CD4-positive, alpha-beta T cell (primary cell): ENCODE measurements at places on chromosomes 7 and 10.

GRCh38 chr10:132138133-132138532 is 48.6 kb upstream of the DPYSL4 start:
- no peak for DNase-seq

- DNase-seq = no peak
Measured at GRCh38 chr7:128060018-128060417, 28.8 kb upstream of the LRRC4 start.

DNA sequence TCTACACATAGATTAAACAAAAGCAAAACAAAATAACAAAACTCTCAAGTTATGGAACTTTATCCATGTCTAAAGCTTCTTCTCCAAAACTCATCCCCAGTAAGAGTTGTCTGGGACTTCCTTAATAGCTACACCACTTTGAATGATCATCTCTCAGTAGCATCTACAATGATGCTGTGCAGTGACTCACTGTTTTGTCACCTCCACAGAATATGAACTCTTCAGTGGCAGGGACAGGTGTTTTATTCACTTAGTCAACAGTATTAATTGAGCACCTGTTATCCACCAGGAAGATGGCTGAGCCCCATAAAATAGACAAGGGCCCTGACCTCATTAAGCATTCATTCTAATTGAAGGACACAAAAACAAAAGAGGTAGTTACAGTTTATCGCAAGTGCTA is 350.7 kb downstream of the ELMO1 start:
- DNase-seq = no peak

DNA sequence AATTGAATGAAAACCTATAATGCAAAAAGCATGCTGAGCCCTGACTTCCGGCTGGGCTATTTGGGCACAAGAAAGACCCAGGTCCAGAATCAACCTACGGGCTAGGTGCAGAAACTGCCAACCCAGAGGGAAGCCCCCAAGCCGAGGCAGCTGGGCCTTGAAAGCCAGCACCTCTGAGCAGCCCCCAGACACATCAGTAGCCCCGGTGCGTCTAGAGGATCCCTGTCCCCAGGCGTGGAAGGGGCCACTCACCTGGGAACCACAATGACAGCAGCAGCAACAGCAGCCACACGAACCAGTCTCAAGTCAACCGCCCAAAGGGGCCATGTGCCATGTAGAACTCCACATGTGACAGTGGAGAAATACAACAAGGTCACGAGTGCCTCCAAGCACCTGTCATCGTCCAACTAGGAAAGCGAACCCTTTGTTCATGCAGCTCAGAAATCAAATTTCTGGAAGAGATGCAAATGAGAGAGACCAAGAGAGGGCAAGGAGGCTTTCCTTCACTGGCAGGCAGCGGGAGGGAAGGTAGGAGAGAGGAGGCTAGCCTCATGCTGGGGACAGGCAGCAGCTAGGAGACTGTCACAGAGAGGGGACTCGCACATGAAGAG is 57.5 kb upstream of the CHST15 start:
- no peak for DNase-seq

DNA sequence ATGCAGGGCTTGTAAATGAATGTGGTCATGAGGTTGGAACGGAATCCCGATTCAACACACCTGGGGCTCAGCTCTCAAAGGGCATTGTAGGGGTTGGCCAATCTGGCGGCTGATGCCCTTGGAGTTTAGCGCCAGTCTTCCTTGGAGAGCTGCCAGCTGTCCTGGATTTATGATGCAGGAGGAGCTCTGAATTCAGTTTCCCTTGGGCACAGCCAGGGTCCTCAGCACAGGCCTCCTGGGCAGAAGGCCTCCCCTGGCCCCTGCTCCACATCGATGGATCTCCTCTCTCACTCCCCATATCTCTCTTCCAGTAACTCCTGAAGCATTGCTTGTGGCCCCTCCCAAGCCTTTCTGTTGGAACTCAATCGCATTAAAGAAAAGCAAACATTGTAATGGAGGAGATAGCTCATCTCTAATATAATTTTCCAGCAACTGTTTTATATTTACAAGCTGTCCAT is 985 bp upstream of the CYTH3 start:
- no peak for DNase-seq

DNA sequence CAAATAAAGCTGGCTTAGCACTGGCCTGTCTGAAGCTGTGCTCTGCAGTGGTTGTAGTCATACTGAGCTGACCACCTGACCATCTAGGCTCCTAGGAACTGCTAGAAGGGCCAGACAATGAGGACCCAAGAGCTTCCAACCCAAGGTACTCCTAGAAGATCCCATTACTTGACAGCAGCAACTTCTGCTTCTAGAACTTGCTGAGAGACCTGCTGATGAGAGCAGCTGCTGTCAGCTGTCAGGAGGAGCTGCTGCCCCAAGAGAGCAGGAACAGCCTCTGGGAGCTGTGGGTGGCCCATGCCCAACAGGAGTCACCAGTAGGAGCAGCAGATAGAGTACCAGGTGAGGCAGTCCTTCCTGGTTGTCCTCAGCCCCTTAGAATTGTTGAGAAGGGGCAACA is 70.2 kb downstream of the RBM20 start:
- DNase-seq = no peak

DNA sequence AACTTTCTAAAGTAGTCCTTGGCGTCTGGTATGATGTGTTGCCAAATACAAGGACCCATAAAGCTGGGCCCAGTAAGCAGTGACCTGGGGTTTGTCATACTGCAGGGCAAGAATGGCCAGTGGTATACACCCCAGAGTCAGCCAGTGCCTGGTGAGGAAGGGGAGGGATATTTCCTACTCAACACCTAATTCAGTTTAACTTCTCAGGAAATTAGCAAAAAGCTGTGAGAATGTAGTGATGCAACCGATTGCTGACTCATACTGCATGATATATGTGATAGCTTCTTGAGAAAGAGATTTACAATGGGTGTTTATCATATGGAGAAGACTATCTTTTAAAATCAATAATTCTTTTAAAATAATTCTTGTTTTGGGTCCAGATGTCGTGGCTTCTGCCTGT is 889.3 kb upstream of the CELF2 start:
- DNase-seq = no peak

- no peak for DNase-seq
Measured at GRCh38 chr10:61621605-61622051, 41.1 kb upstream of the CABCOCO1 start.

DNA sequence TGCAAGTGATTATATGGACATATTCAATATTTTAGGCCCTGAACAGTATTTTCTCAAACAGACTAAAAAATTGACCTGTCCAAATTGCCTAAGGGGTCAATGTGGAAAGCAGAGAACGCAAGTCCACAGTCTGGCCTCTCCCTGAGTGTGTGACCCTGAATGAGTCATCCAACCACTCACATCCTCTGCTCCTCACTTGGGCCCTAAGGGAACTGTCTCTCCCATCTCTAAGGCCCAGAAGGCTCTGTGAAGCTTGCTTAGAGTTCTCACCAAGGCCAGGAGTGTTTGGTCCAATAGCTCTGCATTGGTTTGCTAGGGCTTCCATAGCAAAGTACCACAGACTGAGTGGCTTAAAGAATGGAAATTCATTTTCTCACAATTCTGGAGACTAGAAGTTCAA is 155.1 kb downstream of the LSM5 start:
- no peak for DNase-seq

GRCh38 chr10:52491246-52491995 is 177.3 kb downstream of the DKK1 start:
- DNase-seq = no peak

DNA sequence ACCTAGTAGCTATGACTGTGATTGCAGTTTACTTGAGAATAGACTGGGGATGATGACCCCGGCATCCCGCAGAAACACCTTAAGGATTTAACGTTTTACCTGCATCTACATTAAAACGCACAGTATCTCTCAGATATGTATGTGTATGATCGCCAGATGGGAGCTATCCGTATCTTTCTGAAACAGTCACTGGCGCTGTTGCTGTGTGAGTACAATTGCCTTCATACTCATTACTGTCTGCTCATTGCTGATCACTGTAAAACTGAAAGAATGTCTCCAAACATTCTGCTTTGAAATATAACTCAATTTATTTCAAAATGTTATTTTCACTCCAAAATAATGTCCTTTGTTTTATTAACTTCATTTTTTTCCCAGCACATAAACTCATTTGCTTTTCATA is 388.9 kb upstream of the AKR1E2 start:
- DNase-seq = no peak

DNA sequence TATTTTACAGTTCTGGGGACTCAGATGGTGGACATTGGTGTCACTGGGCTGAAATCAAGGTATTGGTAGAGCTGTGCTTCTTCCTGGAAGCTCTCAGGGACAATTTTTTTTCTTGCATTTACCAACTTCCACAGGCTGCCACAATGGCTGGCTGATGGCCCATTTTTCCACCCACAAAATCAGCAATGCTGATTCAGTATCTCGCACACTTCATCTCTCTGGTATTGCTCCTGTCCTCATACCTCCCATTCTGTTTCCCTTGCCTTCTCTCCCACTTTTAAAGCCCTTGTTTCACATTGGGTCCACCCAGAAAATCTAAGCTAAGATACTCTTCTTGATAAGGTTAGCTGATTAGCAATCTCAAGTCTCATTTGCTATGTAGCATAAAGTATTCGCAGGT is 530.9 kb upstream of the POM121L12 start:
- no peak for DNase-seq

DNA sequence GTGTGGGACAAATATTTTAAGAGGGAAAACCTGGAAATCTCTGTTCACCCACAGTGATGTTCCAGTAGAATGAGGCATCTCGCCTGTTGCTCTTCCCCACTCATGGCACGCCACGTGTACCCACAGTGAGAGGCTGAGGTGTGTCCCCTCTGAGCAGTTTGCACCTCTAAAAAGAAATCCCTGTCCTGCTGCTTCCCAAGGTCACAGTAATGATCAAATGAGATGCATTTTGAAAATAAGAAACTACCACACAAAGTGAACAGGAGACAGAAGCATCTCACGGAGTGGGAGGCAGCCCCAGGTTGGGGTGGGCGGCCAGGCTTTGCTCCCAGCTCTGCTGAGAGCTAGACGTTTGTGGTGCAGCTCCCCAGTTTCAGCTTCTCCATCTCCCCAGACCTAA is 12.4 kb upstream of the ZNF777 start:
- no peak for DNase-seq

DNA sequence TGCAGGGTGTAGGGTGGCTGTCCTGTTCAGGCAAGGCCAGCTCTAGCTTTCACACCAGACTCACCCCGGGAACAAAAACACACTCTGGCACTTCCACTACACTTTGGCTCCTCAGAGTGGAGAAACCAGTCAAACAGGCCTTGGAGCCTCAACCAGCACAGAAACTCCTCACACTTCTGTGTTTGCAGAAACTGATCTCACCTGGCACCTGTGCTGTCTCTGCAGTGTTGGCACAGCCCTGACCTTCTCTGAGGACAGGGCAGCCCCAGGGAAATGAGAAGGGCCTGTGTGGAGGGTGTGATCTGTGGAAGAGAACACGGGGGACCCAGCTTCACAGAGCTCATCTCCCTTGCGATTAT is 4.1 kb upstream of the CALML5 start:
- no peak for DNase-seq

- DNase-seq = no peak
Measured at GRCh38 chr7:121107923-121108498, 119.5 kb downstream of the CPED1 start.

DNA sequence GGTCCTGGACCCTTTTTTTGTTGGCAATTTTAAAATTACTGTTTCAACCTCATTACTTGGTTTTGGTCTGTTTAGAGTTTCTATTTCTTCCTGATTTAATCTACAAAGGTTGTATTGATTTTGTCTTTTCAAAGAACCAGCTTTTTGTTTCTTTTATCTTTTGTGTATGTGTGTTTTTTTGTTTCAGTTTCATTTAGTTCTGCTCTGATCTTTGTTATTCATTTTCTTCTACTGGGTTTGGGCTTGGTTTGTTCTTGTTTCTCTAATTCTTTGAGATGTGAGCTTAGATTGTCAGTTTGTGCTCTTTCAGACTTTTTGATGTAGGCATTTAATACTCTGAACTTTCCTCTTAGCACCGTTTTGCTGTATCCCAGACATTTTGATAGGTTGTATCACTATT is 8.5 kb upstream of the MRPS33 start:
- no peak for DNase-seq

DNA sequence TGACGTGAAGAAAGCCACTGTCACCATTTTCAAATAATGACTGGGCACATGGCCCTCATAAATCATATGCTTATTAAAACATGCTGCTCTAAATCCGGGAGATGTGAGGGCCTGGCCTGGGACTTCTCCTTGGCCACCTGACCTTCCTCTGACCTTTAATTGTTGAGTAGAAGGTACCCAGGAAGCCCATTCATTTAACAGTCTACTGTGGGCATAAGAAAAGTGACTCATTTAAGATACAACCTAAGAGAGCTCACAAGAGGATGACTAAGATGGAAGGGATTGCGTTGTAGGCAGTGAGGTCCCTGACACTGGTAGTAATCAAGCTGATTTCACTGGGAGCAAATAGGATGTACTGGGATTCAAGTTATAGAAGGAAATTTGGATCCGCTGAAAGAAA is 203.4 kb upstream of the GPR26 start:
- DNase-seq = no peak

GRCh38 chr7:139698844-139699243 is 79.0 kb downstream of the HIPK2 start:
- no peak for DNase-seq

GRCh38 chr7:149883452-149883861 is 9.7 kb downstream of the ATP6V0E2 start:
- peak; percentile 70 for DNase-seq

- DNase-seq = peak; percentile 31
Measured at GRCh38 chr7:6106140-6106904, 75.1 kb downstream of the ANKRD61 start.
